Activated CD4-positive, alpha-beta T cell treated with anti-CD3 and anti-CD28 coated beads, Interleukin-2, amount 10 ng/mL, durations not matched to agents 7 days and 5 days (primary cell): ENCODE measurements at places on chromosomes 16 and 17. TPM values are rescaled to one million over a fixed set of nuclear protein-coding genes. Genes with fewer than 3 reads are reported as not detected.

Gene ALDOA
- total RNA-seq = 1,139 TPM

DNA sequence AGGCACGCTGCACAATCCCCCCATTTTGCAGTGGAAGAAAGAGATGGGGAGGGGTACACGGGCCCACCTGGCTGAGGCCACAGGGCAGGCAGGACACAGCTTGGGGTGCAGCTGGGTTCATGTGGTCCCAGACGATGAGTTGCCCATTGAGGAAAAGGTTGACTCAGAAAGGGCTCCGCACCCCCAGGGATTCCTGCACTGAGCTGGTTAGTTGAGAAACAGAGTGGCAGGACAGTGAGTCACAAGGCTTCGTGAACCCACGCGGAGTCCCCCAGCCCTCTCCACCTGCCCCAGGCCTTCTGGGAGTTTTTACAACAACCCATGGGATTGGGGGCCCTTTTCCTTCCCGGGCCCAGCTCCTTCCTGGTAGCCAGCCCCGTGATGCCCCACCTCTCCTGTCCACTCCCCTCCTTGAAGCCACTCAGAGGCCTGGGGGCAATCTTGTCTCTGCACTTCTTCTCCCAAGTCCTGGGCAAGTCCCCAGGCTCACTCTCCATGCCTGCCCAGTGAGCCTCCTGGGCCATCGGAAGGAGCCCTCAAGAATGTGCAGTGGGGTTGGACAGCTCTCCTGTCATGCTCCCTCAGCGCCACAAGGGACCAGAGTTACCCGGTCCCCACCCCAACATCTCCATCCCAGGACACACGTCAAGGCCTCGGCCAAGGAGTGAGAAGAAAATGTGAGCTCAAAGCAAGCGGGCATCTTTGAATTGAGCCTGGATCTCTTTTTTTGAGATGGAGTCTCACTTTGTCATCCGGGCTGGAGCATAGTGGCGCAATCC is 251.2 kb downstream of the PARN start:
- no peak for DNase-seq

DNA sequence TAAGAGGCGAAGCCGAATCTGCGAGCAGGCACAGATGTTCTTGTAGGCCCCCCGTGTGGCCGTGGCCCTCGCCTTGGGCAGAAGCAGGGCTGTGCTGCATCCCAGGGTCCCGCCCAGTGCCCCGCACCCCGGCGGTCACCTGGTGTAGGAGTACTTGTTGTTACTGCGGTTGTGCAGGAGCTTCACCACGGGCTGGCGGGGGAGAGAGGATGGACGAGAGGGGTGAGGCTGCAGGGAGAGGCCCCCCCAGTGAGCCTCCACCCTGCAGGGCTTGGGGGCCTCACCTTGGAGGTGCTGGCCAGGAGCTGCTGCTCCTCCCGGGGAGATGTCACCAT is 11.4 kb downstream of the ASPHD1 start:
- DNase-seq = no peak

- DNase-seq = no peak
These were observed 145.3 kb downstream of the FOXL1 start for GRCh38 chr16:86723689-86724088.

DNA sequence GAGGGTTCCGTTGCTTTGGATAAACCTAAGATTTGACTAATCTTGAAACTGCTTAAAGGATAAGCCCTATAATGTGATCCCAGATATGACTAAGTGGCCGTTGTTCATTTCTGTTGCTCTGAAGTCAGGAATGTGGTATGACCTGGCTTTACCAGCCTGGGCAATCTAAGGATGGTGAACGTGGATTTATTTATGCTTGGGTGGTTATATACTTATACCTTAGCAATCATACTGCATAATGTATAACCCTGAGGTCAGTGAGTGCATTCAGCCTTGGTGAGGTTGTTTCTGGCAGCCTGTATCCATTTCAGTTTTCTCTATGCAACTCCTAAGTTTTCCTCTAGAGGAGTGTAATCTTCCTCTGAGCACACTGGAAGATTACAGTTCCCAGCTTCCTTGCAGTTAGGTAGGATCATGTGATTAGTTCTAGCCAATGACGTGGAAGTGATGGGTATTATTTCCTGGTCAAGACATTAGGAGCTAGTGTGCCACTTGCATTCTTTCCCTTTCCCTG is 41.9 kb downstream of the FTO start:
- DNase-seq = no peak

Gene CDT1
- total RNA-seq = 113 TPM

GRCh38 chr17:14331225-14331981 is 30.5 kb downstream of the HS3ST3B1 start:
- DNase-seq = no peak

DNA sequence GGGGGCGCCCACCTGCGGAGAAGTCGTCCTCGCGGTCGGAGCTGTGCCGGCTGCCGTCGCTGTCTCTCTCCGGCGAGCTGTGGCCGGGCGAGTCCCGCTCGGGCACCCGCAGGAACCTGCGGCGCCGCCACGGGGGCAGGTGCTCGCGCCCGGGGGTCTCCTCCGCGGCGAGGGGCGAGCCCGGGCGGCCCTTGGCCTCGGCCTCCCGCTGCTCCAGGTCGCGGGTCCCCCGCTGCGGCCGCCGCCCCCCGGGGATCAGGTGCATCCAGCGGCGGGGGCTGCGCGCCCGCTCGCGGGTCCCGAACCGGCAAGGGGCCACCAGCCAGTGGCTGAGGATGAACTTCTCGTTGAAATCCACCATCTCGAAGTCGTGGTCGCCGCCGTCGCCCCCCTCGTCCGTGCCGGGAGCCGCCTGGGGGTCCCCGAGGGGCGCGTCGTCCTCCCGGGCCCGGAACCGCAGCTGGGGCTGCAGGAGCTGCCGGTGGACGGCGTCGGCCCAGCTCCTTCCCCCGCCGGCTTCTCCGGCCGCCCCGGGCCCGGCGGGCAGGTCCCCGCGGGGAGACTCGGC is 41.4 kb upstream of the BHLHA9 start:
- DNase-seq = no peak

DNA sequence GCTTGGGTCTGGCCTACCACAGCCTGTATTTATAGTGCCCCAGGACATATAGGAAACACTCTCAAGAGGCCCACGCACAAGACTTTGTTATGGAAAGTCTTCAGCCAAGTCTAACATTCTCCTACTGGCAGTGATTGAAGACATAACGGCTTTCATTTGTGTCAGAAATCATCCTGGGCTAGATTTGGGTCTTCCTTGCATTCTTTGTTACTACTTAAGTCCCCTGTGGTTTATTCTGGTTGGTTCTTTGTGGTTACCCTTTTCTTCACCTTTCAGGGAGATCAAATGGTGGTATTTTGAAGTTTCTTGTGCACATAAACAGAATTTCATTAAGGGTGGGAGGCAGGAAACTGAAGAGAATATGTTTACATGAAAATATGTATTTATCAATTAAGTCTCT is 37.7 kb downstream of the REXO5 start:
- DNase-seq = no peak

Gene GNG13
- total RNA-seq = not detected
